ENCODE measurements at places on chromosomes 5 and 9. TPM values are rescaled to one million over a fixed set of nuclear protein-coding genes. Genes with fewer than 3 reads are reported as not detected.

GRCh38 chr9:8331507-8332330, 532.1 kb upstream of the DMAC1 start:
- H3K4me3 ChIP-seq, result no peak overlapping the region
- no peaks in the 10 kb centered on the region for H3K27me3 ChIP-seq
- DNase-seq, result no peak
- no peaks in the 10 kb centered on the region for H3K36me3 ChIP-seq

GRCh38 chr5:171387970-171388815, 544 bp downstream of the NPM1 start:
- H3K4me1 ChIP-seq, result peaks cover 23% of the 10 kb centered on the region
- DNase-seq, result peak; percentile 56
- H3K27ac ChIP-seq, result peak overlapping the region; percentile 87
- peak overlapping the region; percentile 91 for H3K4me3 ChIP-seq

- H3K36me3 ChIP-seq, result no peaks in the 10 kb centered on the region
- DNase-seq, result no peak
- no peak overlapping the region for H3K27ac ChIP-seq
- no peak overlapping the region for H3K4me3 ChIP-seq
Measured at GRCh38 chr9:124032247-124032646, 20.7 kb downstream of the LHX2 start.

DNA sequence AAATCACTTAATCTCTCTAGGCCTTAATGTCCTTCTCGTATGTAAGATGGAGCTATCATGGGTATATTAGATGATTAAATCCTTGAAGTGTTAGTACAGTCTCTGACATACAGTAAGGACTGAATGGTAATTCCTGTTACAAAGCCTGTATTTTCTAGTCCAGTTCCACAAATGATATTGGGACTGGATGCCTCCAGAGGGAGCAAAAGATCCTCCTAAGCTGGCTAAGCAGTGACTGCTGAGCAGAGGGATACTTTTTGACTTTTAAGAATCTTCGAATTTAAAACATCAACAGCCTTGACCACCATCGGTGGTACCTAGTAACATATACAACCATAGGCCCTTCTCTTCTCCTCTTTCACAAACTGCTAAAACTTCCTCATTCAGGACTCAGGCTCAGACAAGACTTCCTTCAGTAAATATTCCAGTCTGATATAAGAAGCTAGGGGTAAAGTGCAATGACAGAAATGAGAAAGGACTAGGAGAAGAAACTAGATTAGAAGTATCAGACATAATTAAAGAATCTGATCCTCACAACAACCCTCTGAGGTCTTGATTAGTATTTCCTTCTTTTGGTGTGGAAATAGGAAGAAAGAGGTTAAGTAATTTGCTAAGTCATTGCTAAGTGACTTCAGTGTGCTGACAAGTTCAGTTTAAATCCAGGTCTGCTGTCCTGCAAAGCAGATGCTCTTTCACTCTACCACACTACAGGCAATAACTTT, 13.9 kb downstream of the PTAR1 start:
- no peak overlapping the region for H3K27ac ChIP-seq
- no peak for DNase-seq
- H3K36me3 ChIP-seq, result peaks cover 7% of the 10 kb centered on the region
- no peak overlapping the region for H3K4me3 ChIP-seq

DNA sequence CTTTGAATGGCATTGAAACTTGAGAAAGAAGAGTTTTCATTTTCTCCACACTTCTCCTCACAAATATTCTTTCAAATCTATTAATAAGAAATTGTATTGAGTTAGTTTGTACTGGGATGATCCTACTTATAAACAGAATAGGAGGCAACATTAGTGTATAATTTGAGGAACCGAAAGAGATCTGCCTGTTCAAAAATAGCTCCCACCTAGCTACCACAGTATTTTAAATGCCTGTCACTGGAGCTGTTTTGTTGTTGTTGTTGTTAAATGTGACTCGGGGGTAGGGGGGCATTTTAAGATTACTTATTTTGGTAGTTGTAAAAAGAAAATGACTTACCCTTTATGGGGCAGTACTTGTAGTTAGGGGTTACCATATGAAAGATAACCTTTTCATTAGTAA, 20.1 kb upstream of the HAPLN1 start:
- H3K36me3 ChIP-seq, result no peaks in the 10 kb centered on the region
- H3K4me1 ChIP-seq, result no peaks in the 10 kb centered on the region
- no peak for DNase-seq
- no peaks in the 10 kb centered on the region for H3K27me3 ChIP-seq

- H3K4me1 ChIP-seq, result no peaks in the 10 kb centered on the region
- no peak overlapping the region for H3K27ac ChIP-seq
- no peaks in the 10 kb centered on the region for H3K27me3 ChIP-seq
Measured at GRCh38 chr5:64722588-64722987, 32.3 kb downstream of the SHISAL2B start.

DNA sequence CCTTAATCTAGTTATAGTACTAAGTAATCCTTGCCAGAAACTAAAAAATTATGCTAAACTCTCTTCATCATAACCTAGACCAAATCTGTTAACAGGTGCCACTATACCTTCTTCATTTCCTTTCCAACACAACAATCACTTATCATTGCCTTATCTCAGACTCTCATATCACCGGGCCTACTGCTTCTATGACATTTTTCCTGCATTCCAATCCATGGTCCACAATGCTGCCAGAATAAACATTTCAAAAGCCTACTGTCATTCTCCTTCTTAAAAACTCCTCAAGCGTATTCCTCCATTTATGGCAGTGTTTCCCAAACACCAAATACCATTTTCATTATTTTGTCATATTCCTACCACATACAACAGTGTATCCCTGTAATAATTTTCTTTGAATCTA, 6.5 kb downstream of the PPP6C start:
- no peaks in the 10 kb centered on the region for H3K36me3 ChIP-seq
- peak; percentile 63 for DNase-seq
- no peak overlapping the region for H3K27ac ChIP-seq
- no peaks in the 10 kb centered on the region for H3K27me3 ChIP-seq
- H3K4me1 ChIP-seq, result peaks cover 9% of the 10 kb centered on the region

DNA sequence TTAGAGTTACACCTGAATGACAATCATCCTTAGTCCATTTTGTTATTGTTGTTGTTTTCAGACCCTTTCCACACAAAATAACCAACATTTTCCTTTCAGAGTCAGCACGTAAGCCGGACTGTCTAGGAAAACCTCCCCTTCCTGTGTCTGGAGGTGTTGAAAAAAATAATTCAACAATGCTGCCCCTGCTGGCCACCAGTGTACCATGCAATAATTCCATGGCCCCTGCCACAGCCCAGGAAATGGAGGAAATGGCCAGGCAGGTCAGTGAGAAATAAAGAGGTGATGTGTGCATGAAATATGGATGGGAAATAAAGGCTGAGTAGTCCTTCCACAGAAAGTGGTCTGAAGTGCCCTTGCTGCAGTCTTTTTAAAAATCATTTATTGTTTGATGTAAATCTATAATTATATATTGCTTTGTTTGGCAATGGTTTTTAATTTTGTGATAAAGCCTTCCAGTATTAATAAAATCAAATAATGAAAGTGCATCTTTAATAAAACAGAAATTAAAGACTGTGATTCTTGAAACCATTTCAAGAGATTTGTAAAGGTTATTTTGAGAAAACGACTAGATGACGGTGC, 152.8 kb upstream of the PAPPA start:
- H3K4me1 ChIP-seq, result peaks cover 15% of the 10 kb centered on the region
- no peak for DNase-seq
- no peak overlapping the region for H3K27ac ChIP-seq
- no peaks in the 10 kb centered on the region for H3K27me3 ChIP-seq

GRCh38 chr5:144356489-144356888, 185.8 kb downstream of the KCTD16 start:
- H3K27ac ChIP-seq, result no peak overlapping the region
- no peaks in the 10 kb centered on the region for H3K27me3 ChIP-seq
- no peak for DNase-seq
- no peaks in the 10 kb centered on the region for H3K36me3 ChIP-seq
- no peaks in the 10 kb centered on the region for H3K4me1 ChIP-seq

GRCh38 chr9:12425878-12426864, 267.0 kb upstream of the TYRP1 start:
- H3K36me3 ChIP-seq, result no peaks in the 10 kb centered on the region
- H3K4me1 ChIP-seq, result no peaks in the 10 kb centered on the region
- no peak for DNase-seq
- H3K4me3 ChIP-seq, result no peak overlapping the region
- H3K27ac ChIP-seq, result no peak overlapping the region

DNA sequence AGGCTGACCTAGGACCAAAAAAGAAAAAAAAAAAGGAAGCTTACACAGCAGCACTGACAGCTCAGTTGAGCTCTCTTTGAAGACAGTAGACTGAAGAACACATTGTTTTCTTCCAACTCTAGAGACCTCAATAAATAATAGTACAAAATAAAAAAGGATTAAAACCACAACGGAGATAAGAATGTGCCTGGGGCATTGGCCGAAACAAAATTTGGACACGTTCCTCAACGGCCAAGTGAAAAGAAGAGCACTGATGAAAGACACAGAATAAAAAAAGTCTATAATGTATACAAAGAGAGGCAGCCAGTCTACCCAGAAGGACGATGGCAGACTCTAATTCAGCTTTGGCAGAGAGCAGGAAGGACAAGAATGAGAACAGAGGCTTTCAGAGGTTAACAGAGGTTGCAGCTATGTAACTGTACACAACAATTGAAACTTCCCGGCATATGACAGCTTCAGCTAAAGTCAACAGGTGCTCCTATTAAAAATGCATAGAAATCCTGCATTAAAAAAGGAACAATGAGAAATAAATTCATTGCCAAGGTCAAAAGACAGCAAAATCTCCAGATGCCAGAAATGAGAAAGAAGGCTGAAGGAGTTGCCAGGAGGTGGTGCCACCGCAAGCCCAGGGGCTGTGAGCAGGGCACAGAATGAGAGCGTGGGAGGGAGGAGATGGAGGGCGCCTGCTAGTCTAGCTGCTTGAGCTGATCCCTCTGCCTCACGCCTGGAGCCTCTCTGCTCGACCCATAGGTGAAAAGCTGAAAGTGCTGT, 113.9 kb downstream of the DCP2 start:
- peaks cover 10% of the 10 kb centered on the region for H3K4me1 ChIP-seq
- no peaks in the 10 kb centered on the region for H3K36me3 ChIP-seq
- H3K4me3 ChIP-seq, result no peak overlapping the region
- no peaks in the 10 kb centered on the region for H3K27me3 ChIP-seq

DNA sequence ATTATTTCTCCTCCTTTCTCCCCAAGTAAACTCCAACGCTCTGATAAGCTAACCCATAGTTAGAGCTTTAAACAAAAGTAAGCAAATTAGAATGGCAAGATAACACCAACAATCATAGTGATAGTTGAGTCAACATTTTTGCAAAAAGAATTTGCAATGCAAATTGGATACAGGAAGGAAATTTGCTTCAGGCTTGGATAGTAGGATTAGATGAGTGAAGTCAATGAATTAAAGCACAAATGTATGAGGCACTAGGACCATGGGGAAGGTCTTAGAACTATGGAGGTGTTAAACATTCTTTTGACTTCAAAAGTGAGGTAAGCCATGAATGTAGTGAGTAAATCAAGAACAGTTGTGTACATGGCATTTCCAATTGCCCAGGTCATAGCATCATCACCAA, 289.8 kb upstream of the GRAMD2B start:
- H3K27me3 ChIP-seq, result no peaks in the 10 kb centered on the region
- H3K27ac ChIP-seq, result no peak overlapping the region
- no peak overlapping the region for H3K4me3 ChIP-seq
- H3K4me1 ChIP-seq, result peaks cover 6% of the 10 kb centered on the region
- no peak for DNase-seq

- DNase-seq, result peak; percentile 90
- no peaks in the 10 kb centered on the region for H3K27me3 ChIP-seq
- H3K36me3 ChIP-seq, result no peaks in the 10 kb centered on the region
Measured at GRCh38 chr5:64210866-64211265, 45.2 kb downstream of the RNF180 start.

GRCh38 chr5:59503220-59503619, 390.3 kb downstream of the PDE4D start:
- no peak for DNase-seq
- H3K27me3 ChIP-seq, result no peaks in the 10 kb centered on the region
- H3K36me3 ChIP-seq, result no peaks in the 10 kb centered on the region
- no peak overlapping the region for H3K27ac ChIP-seq
- H3K4me3 ChIP-seq, result no peak overlapping the region
- no peaks in the 10 kb centered on the region for H3K4me1 ChIP-seq

- H3K27ac ChIP-seq, result no peak overlapping the region
- peaks cover 12% of the 10 kb centered on the region for H3K4me1 ChIP-seq
- no peak for DNase-seq
- H3K27me3 ChIP-seq, result no peaks in the 10 kb centered on the region
- no peak overlapping the region for H3K4me3 ChIP-seq
Measured at GRCh38 chr5:74432216-74432615, 208.3 kb downstream of the ENC1 start.

- H3K4me3 ChIP-seq, result no peak overlapping the region
- DNase-seq, result no peak
- H3K36me3 ChIP-seq, result no peaks in the 10 kb centered on the region
- no peaks in the 10 kb centered on the region for H3K4me1 ChIP-seq
- no peaks in the 10 kb centered on the region for H3K27me3 ChIP-seq
Measured at GRCh38 chr9:72334658-72335337, 30.2 kb downstream of the ZFAND5 start.

- H3K27ac ChIP-seq, result no peak overlapping the region
- H3K4me1 ChIP-seq, result peaks cover 32% of the 10 kb centered on the region
- peaks cover 2% of the 10 kb centered on the region for H3K36me3 ChIP-seq
- DNase-seq, result peak; percentile 41
- no peak overlapping the region for H3K4me3 ChIP-seq
- no peaks in the 10 kb centered on the region for H3K27me3 ChIP-seq
Measured at GRCh38 chr5:5424736-5425135, 2.3 kb downstream of the ICE1 start.

The PCDHB6 gene
- 0.70 TPM for total RNA-seq

The PCDHA11 gene
- 5.8 TPM for total RNA-seq

The PRUNE2 gene
- total RNA-seq, result 7.7 TPM

The ADRA1B gene
- 1.9 TPM for total RNA-seq

The PCDHB7 gene
- total RNA-seq, result 1.0 TPM

The FSTL4 gene
- not detected for total RNA-seq

The ARL14EPL gene
- total RNA-seq, result not detected

Data from astrocyte (in vitro differentiated cells and primary cell).